ENCODE measurements at places on chromosomes 12 and 14.

- H3K27me3 ChIP-seq = no peaks in the 10 kb centered on the region
- no peaks in the 10 kb centered on the region for H3K36me3 ChIP-seq
- no peak for DNase-seq
These were observed 505.9 kb downstream of the FLRT2 start for GRCh38 chr14:86035882-86036281.

GRCh38 chr12:107241411-107241810, 148.1 kb upstream of the CRY1 start:
- H3K27me3 ChIP-seq = no peaks in the 10 kb centered on the region
- no peaks in the 10 kb centered on the region for H3K4me1 ChIP-seq
- H3K36me3 ChIP-seq = no peaks in the 10 kb centered on the region
- no peak for DNase-seq
- H3K27ac ChIP-seq = no peak overlapping the region

- H3K4me1 ChIP-seq = peaks cover 10% of the 10 kb centered on the region
- H3K4me3 ChIP-seq = no peak overlapping the region
- H3K27me3 ChIP-seq = no peaks in the 10 kb centered on the region
- no peaks in the 10 kb centered on the region for H3K36me3 ChIP-seq
- DNase-seq = no peak
These were observed 368.8 kb downstream of the ETNK1 start for GRCh38 chr12:22993609-22994315.

- no peak overlapping the region for H3K4me3 ChIP-seq
- peaks cover 5% of the 10 kb centered on the region for H3K4me1 ChIP-seq
- H3K36me3 ChIP-seq = no peaks in the 10 kb centered on the region
These were observed 48.4 kb downstream of the C12orf75 start for GRCh38 chr12:105378911-105379310.

Measured in neuronal stem cell (in vitro differentiated cells).